IPS DF 6.9 (cell line): ENCODE measurements at places on chromosomes 1 and 21.

- no peak for DNase-seq
These were observed 34.3 kb downstream of the ECE1 start for GRCh38 chr1:21255943-21256320.

- no peak for DNase-seq
These were observed 21.6 kb upstream of the SERBP1 start for GRCh38 chr1:67451815-67452214.

GRCh38 chr21:18630446-18630845 is 226.9 kb upstream of the TMPRSS15 start:
- no peak for DNase-seq

GRCh38 chr1:234536741-234537140 is 57.8 kb upstream of the TARBP1 start:
- DNase-seq: no peak

GRCh38 chr1:238677567-238677966 is 708.8 kb upstream of the CHRM3 start:
- no peak for DNase-seq

DNA sequence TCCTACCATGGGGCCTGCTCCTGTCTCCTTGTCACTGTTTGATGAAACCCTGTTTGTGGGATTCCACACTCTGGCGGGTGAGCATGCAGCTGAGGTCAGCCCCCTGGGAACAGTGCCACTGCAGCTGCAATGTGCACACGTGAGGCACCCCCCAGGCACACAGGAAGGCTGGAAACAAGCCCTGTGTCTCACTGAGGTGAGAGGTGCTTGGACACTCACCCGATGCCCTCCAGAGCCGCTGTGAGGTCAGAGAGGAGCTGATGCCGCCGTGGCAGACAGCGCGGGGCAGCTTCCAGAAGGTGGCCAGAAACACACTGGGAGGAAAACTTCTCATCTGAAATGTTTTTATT is 49.7 kb downstream of the SLX9 start:
- DNase-seq: no peak

DNA sequence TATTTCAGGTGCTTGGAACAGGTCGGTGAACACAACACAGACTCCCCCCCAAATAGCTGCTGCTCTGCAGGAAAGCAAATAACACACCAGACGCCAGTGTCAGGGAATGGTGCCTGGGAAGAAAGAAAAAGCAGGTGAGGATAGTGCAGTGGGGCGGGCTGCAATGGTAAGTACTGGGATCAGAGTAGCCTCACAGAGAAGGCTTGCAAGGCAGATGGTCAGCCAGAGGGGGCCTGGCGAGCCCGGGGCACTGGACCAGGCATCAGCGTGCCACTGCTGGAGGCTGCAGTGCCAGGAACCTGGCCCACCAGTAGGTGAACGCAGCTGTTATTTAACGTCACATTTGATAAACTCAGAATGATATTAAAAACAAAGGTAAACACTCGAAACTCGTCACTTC is 60.0 kb downstream of the POFUT2 start:
- DNase-seq: no peak

DNA sequence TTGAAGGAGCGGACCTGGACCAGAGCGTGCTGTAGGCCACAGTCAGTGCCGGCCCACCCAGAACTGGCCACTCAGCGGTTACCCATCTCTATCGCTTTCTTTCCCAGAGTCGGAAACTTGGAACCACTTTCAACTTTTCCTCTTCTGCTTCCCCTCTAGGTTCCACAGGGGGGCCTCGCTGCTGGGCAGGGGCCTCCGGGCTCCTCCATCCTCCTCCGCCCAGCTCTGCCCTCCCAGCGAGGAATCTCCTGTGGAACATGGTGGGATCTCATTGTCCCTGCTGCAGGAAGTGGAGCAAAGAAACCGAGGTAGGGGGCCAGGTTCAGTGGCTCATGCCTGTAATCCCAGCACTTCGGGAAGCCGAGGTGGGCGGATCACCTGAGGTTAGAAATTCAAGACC is 139.2 kb downstream of the ETS2 start:
- DNase-seq: peak; percentile 9

- no peak for DNase-seq
These were observed 392.1 kb downstream of the KIF26B start for GRCh38 chr1:245546875-245547274.

DNA sequence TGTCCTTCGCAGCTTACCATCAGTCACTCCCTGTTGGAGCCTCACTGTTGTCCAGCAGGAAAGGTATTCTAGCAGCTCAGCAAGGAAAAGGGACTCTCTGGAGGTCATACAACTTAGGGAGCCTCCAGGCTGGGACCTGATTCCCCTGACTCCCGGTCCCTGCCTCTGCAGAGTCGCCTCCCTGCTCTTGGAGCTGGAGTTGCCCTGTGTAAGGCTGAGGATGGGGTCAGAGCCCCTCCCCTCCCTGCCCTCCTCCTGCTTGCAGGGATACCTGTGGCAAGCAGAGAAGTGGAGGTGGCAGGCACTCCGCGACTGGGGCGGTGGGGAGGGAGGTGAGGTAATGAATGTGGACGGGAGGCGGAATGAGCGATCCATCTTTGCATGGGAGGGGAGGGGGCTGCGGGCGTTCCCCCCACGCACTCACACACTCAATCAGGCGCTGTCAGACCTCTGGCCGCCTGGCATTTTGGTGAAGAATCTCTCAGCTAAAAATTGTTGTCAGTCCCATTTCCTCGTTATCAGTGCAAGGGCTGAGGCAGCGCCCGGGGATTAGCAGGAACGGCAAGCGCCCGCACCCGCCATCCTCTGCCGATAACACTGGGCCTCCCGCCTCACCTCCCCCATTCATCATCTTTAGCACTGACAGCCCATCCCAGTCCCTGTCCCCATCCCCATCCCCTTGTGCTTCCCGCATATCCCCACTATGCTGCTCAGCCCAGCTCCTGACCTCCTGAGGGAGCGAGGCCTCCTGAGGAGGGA is 64.3 kb downstream of the TMEM53 start:
- no peak for DNase-seq

DNA sequence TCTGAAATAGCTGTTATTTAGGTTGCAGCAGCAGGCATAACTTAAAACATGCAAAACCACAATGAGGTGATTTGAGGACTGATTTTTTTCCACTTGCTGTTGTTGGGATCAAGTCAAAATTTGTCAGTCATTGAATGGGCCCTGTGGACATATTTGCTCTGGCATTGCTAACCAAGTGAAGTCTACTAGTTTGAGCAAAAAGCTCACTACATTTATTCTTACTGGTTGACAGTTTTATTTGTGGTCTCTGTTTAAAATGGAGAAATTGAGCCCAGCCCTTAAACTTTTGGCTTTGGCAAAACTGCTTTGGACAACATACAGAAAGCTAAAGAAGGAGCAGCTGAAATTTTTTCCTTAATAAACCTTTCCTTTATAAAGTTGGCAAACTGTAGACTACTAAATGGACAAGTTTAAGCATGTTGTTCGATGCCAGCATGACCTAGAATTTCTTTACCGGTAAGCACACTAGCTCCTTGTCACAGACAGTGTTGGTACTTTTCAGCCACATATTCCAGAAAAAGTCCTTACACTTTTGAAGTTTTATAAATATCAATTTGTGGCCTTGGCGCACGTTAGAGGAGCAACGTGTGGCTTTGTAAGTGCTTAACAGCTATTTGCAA is 234.6 kb downstream of the USP25 start:
- no peak for DNase-seq

- DNase-seq: no peak
These were observed 29.4 kb upstream of the PPP2R5A start for GRCh38 chr1:212255705-212256307.

DNA sequence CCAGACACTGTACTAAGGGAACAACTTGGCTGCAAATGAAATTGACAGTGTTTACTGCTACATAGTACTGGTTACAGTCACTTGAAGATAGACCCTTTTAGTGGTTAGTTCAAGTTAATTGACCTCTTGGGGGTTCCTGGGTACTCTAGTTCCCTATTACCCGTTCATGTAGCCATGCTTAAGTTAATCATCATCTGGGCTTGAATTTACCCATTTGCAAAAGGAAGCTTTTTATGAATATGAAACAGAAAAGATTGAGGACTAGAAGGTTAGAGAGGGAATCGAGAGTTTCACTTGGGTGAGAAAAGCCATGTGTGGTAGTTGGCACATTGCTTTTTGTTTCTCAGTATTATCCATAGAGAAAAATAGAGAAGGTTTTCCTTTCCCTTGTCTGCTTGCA is 2.7 kb downstream of the MIA3 start:
- no peak for DNase-seq

DNA sequence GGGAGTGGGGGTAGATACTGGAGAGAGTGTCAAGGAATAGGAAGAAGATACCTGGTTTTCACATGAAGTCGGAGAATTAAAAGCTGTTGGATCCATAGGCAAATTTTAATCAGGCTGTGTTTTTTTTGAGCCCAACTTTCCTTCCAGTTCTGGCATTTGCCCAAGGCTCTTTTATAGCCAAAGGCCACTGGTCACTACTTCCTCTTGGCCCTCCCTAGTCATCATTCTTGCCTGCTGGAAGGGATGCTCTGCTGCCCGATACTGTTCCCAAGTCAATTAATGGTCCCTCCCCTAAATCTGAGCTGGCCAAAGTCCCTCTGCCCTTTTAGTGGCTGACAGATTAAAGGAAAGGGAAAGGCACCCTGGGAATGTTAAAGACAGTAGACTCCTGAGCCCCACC is 102.8 kb upstream of the ZNF648 start:
- no peak for DNase-seq

DNA sequence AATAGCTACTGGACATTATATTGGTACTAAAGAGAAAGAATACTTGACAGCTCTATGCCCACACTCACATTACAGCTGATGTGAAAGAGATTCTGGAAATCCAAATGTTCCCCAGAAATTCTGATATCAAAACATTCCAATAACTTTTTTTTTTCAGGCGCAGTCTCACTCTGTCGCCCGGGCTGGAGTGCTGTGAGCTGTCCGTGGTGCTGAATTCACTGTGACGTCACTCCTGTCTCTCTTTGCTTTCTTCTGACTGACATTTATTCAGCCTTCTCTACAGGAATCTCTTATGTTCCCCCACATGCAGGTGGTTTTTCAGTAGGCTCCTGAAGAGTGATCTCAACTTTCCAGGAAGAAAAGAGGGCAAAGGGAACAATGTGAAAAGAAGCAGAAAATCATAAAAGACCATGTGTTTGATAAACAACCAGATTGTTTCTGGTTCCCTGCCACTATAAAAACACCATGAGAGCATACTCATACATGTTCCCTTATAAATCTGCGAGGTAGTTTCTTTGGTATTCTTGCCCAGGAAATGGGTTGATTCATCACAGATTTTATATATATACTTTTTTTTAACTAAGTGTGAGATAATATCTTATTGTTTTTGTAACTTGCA is 6.2 kb downstream of the S100A7A start:
- DNase-seq: peak; percentile 25

GRCh38 chr1:119000371-119001180 is 12.4 kb upstream of the TBX15 start:
- no peak for DNase-seq

DNA sequence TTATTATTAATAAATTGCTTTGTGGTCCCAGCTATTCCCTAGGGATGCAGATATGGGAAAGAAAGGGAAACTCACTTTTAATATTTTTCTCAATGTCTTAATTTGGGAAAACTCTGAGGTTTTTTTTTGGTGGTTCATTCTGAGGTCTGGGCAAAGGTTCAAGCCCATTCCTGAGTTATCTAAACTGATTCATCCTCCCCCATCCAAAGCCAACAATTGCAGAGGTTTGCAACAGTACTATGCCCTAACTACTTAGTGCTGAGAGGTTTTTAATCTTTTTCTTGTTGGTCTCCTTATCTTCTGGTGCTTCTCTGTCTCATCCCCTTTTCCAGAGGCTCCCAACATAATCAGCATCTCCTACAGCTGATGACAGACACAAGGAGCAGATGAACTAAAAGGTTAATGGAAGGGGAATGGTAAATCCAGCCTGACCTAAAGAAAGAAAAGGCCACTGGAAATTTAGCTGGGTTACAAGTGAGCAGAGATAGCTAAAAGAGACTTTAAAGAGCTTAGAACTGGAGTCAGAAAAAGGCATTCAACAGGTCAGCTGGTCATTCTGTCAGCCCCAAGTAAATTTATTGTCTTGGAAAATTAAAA is 390.4 kb downstream of the TGFB2 start:
- no peak for DNase-seq

GRCh38 chr1:26581287-26581651 is 51.7 kb downstream of the RPS6KA1 start:
- no peak for DNase-seq

DNA sequence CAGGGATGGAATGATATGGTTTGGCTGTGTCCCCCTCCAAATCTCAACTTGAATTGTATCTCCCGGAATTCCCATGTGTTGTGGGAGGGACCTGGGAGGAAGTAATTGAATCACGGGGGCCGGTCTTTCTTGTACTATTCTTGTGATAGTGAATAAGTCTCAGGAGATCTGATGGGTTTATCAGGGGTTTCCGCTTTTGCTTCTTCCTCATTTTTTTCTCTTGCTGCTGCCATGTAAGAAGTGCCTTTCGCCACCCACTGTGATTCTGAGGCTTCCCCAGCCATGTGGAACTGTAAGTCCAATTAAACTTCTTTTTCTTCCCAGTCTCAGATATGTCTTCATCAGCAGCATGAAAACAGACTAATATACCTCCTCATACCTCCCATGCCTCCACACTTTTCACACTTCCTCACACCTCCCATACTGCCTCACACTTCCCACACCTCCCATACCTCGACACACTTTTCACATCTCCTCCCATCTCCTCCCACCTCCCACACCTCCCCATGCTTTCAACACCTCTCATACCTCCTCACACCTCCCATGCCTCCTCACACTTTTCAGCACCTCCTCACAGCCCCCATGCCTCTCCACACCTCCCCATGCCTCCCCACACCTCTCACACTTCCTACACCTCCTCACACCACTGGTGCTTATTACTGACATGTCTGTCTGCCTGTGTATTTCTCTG is 21.3 kb downstream of the GPR137B start:
- DNase-seq: no peak

- no peak for DNase-seq
These were observed 30.6 kb downstream of the SYT6 start for GRCh38 chr1:114122941-114123618.

DNA sequence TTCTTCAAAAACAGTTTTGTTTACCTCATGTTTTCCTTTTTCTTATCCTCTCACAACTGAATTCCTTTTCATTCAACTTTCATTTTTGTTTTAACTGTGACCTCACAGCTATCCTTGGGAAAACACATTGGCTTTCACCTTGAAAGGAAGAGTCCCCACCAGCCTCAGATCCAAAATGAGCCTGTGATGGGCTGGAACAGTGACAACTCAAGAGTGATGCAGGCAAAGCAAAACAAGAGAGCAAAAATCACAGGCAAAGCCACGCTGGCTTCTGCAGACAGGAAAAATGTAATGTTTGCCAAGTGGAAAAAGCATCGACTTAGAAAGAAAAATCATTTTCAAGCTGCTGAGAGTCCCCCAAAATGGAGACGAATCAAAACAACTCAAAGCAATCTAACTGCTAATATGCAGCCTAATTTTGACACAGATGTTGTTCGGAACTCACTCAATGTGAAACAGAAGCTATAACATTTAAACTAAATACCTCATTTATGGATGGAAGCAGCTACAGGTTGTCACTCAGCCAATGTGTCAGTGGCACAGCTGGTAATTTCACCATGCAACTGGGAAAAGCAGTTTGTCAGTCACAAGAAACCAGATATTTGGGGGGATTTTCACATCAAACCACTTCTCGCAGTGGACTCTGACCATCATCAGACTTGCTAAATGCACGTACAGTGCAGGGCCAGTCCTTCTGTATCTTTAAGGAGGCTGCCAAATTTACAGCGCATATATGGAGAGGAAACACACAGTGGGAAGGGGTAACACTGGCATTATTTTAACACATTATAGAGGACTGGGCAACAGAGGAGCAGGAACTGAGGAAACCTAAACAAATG is 50.7 kb downstream of the ALG14 start:
- no peak for DNase-seq

GRCh38 chr1:42137766-42138165 is 15.4 kb upstream of the GUCA2B start:
- no peak for DNase-seq

GRCh38 chr1:226656601-226657277 is 82.3 kb downstream of the ITPKB start:
- DNase-seq: no peak
